Activated T-helper 1 cell treated with anti-CD3 and anti-CD28 coated beads, Interleukin-12 subunit alpha, Interleukin-12 subunit beta, Interleukin-2, Interleukin-4 antibody, amounts not matched to agents 30 ng/mL and 10 ng/mL and 1 ng/mL, durations not matched to agents 14 hours and 24 hours and 36 hours (primary cell): ENCODE measurements at places on chromosomes 6 and 20. TPM values are rescaled to one million over a fixed set of nuclear protein-coding genes. Genes with fewer than 3 reads are reported as not detected.

Gene COL12A1
- total RNA-seq, result 0.03 TPM in 1 of 2 replicates, not detected in the other

Gene OTOR
- total RNA-seq, result not detected in 2 replicates

Gene NOTCH4
- 0.66 and 0.73 TPM in 2 replicates for total RNA-seq

Gene PRKN
- not detected in 2 replicates for total RNA-seq

Gene NRSN1
- not detected in 2 replicates for total RNA-seq

Gene DAAM2
- not detected in 2 replicates for total RNA-seq

- DNase-seq, result no peak
Measured at GRCh38 chr6:124604719-124605118, 357.5 kb upstream of the RNF217 start.

DNA sequence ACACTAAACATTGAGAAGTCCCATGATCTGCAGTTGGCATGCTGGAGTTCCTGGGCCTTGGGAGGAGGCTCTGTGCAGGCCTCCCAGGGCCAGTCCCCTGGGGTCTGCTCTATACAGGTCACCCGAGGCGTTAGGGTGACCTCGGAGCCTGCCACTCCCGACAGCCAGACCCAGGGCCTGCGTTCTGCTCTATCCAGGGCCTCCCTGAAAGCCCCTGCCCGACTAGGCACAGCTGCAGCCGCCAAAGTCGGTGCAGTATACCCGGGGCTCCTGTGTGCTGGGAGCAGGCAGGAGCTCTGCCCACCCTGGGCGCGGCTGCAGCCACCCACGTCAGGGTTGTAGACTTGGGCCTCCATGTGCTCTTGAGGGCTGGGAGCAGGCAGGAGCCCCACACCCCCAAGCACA, 6.3 kb upstream of the OR14J1 start:
- DNase-seq, result no peak

DNA sequence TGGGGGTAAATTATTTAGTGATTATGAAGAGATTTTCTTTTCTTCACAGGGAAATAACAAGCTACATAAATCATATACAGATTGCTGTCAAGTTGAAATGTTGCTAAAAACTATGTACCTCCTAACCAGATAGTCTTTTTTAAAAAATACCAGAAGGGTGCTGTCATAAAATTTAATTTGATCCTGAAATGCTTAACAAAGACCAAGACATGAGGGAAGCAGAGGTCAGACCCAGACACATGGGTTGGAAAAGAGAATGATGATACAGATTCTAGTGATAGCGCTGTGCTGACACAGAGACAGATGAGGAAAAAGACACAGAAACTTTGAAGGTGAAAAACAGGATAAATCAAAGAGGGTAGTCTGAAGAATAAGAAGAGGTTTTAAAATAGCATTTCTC, 573.1 kb downstream of the HACE1 start:
- DNase-seq, result no peak

- no peak for DNase-seq
Measured at GRCh38 chr6:167839343-167839742, 12.6 kb downstream of the AFDN start.

DNA sequence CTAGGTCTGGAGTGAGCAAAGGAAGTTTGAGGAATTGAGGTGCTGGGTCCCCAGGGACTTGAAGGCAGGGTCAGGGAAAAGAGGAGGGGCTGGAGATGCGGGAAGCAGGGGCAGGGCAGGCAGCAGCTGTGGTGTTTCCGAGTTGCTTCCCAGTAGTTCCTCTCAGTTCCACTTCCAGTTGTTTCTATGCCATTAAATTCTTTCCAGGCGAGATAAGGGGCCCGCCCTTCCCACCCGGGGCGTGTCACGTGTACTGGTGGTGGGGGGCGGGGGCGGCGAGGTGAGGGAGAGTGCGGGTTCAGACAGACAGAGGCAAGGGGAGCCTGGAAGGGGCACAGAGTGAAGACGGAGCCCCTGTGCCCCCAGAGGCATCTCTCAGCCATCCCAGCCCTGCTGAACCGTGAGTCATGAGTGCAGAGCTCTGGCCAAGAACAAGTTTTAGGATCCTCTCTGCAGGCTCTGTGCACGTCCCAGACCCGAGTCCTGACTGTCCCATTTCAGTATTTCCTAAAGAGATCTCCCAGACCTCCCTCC, 977 bp downstream of the TNXB start:
- DNase-seq, result no peak

GRCh38 chr6:90445533-90446108, 141.3 kb downstream of the MAP3K7 start:
- DNase-seq, result no peak

GRCh38 chr20:57528148-57528547, 3.2 kb upstream of the CTCFL start:
- no peak for DNase-seq

DNA sequence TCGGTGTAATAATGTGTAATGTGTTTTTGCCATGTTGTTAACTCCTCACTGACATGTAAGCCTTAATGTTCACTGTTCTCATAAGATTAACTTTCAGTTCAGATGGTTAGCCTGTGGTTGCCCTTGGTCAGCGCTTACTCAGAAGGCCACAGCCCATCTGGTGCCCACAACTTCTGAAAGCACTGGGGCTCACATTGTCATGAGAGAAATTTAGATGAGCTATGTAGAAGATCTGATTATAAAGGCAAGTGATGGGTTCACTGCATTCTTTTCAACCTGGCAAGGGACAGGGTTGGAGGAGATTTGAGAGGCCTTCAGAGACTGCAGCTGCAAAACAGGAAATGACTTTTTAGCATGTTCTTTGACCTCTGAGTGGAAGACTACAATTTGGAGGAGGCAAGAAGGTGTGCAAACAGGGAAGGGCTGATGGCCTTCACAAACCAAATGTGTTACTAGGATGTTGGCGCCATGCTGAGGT, 242.3 kb upstream of the SUPT3H start:
- DNase-seq, result no peak

GRCh38 chr20:61951695-61952533, 113.8 kb downstream of the TAF4 start:
- DNase-seq, result no peak

GRCh38 chr6:3490625-3490980, 33.8 kb upstream of the SLC22A23 start:
- no peak for DNase-seq

DNA sequence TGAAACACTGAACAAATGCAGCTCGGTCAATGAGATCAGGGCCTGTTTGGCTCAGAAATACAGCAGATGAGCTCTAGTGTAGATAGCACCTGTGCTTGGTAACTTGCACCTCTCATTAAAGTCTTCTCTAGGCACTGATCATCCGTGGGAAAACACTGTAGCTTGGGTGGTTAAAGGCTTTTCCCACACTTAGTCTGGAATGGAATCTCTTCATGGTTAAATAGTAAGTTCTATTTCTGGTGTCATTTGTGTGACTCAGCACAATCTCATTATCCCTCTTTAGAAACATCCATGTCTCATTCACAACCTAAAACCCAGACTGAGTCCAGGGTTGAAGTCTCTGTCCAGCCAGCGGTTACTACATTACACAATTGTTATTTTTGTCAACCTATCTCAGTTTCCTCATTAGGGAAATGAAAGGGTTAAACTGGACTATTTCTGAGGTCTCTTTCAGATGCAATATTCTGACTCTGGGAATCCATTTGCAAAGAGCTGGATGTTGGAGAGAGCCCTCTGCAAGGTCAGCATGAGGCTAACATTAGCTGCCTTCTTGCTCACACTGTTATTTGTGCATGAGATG, 125.0 kb downstream of the ZDHHC14 start:
- no peak for DNase-seq

GRCh38 chr6:136228814-136229213, 21.3 kb downstream of the MTFR2 start:
- no peak for DNase-seq

DNA sequence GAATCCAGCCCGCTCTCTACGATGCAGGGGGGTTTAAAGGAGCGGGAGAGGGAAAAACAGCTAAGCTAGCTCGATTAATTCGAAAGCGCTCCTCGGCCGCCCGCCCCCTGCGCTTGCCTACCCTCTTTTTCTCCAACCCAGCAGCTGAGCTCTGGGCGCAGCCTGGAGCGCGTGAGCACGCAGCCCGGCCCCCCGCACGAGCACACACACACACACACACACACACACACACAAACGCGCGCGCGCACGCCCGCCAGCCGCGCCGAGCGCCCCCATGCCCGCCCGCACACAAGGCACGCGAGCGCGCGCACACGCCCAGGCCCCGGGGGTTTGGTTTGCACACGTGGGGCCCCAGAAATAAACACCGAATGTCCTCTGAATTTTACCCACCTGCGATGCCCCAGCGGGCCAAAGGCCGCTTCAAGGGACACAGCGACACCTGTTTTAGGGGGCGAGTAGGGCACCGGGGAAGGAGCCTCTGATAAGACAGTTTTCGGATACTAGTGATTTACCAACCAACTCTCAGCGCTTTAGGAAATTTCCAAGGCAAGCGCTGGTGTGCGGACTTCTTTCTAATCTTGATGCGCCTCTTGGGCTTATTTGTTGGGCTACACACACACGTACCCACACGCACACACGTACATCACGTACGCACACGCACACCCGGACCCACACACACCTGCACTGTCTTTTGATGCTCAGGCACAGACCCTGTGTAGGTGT, 802 bp upstream of the NRN1 start:
- DNase-seq, result no peak

DNA sequence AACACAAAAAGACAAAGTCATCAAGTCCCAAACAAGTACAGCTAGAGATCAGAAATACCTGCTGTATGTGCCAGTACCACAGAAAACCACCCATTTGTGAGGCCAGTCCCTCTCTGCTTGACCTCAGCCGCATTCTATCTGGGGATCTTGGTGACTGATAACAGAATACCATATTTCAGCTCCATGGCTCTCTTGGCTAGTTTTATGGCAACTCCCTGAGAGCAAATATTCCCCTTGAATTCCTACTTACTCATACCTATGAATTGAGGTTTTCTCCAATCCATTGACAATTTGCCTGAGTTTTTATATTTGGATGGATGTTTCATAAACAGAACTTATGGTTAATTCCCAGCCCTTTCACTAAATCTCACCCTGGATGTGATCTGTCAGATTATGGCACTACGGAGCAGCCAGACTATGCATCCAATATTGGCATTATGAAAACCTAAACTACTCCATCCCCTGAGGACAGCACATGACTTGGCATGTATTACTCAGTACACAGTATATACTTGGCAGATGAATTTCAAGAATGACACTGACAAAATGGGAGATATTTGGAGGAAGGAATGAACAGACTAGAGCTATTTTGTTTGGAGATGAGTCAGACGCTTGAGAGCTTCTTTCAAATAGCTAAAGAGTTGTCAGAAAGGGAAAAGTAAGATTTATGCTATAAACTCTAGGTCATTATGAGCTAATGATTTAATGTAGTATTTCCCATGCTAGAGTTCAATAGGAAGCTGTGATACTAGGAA, 95.7 kb downstream of the PRDM1 start:
- DNase-seq, result no peak

- DNase-seq, result no peak
Measured at GRCh38 chr6:96032661-96033060, 16.9 kb downstream of the FUT9 start.

DNA sequence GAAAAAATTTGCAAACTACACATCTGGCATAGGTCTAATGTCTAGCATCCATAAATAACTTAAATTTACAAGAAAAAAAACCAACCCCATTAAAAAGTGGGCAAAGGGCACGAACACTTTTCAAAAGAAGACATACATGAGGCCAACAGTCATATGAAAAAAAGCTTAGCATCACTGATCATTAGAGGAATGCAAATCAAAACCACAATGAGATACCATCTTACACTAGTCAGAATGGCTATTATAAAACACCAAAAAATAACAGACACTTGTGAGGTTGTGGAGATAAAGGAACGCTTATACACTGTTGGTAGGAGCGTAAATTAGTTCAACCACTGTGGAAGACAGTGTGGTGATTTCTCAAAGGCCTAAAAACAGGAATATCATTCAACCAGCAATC, 33.7 kb upstream of the EPB41L2 start:
- no peak for DNase-seq

DNA sequence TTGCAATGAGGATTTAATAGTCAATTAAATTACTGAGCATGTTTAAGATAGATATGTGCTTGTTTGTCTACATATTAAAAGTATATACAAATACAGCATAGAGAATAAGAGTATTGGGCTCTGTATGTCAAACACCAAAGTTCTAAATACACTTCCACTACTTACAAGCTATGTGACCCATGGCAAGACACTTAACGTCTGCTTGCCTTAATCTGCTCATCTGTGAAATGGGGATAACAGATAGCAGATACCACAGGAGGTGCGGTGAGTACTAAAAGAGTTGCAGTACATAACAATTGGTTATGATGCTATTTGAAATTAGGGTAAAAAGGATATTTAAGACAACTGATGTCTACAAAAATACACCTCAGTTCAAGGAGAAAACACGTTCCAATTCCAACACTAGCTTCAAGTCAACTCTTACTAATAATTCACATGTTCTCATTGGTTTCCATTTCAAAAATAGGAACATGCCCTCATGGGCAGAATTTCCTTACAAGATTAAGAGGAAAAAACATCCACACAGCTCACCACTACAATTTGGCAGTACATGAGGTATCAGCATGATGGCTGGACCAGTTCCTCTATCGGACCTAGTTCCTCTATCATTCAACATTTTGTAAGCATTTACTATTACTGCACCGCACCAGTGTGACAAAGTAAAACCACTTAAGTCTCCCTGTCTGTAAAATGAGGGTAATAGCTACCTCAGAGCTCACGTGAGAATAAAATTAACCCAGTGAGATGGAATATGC, 101.1 kb downstream of the SMLR1 start:
- no peak for DNase-seq

DNA sequence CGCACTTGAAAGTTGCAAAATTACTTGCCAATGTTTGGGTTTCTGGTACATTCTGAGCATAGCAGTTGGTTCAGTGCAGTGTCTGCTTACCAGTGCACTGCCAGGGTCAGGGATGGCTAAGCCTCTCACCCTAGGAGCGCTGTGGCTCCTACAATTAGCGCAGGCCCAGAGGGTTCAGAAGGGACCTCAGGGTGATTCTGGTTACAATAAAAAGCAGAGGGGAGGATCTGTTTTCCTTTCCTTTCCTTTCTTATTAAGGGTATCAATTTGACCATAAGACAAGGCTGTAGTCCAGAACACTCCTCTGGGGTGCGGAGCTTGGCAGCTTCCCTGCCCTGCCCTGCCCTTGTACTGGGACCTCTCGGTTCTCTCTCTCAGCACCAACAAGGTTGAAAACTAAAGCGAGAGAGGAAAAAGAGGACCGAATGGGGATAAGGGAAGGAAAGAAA, 2.6 kb downstream of the MAFB start:
- no peak for DNase-seq

GRCh38 chr20:14829906-14830305, 492.5 kb upstream of the FLRT3 start:
- no peak for DNase-seq

- no peak for DNase-seq
Measured at GRCh38 chr6:81382852-81383251, 369.6 kb downstream of the TENT5A start.

- DNase-seq, result no peak
Measured at GRCh38 chr6:25351485-25351884, 72.3 kb downstream of the CARMIL1 start.

GRCh38 chr6:7471171-7471570, 70.3 kb upstream of the DSP start:
- no peak for DNase-seq

DNA sequence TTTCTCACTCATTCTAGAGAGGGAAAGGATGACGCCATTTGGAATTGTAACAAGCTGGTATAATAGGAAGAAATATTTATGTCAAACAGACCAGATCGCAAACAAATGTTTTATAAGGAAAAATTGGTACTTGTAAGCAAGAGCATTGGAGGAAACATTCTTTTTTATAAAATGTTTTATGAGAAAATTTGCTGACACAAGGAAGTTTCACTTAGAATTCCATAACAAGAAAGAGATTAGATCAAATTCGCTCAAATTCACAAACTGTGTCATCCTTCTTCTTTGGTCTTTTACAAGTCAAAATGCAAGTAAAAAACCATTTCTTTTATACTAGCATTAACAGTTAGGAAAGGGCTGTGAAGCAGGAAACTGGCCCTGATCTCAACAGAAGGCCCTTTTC, 179.9 kb downstream of the TRDN start:
- no peak for DNase-seq
